ENCODE measurements at places on chromosomes 16 and 17.
A peak's percentile ranks its signal among the peaks of the same experiment; 100 is the strongest.

- no peak for DNase-seq
These were observed 186.2 kb downstream of the HS3ST3B1 start for GRCh38 chr17:14487068-14487467.

DNA sequence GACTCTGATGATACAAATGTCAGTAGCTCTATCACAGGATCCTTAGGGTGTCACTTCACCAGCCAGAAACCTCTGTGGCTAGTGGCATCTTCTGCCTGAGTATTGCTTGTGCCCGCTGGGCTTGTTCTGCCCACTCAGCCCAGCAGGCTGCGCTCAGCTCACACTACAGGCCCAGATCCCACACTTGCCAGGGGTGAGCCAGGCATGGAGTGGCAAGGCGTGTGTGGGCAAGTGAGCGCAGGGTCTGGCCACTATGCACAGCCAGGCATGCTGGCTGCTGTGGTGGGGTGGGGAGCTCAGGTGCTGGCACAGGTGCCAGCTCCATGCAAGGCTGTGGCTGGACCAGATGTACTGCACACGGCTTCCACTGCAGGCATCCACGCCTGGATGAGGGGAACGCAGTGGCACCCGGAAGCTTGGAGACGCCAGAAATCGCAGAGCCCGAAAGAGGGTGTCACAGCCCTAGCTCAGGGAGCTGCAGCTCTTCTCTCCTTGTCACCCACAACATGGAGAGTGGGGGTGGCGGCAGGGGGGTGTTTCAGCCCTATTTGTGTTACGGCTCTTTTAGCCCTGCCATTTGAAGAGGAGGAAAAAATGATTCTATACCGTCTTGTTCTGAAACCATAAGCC lies 10.2 kb downstream of the CFAP97D1 start:
- no peak for DNase-seq

- no peak for DNase-seq
These were observed 22.2 kb downstream of the CLEC19A start for GRCh38 chr16:19307587-19308241.

GRCh38 chr17:76039121-76039520 lies 12.0 kb upstream of the EVPL start:
- DNase-seq, result no peak

DNA sequence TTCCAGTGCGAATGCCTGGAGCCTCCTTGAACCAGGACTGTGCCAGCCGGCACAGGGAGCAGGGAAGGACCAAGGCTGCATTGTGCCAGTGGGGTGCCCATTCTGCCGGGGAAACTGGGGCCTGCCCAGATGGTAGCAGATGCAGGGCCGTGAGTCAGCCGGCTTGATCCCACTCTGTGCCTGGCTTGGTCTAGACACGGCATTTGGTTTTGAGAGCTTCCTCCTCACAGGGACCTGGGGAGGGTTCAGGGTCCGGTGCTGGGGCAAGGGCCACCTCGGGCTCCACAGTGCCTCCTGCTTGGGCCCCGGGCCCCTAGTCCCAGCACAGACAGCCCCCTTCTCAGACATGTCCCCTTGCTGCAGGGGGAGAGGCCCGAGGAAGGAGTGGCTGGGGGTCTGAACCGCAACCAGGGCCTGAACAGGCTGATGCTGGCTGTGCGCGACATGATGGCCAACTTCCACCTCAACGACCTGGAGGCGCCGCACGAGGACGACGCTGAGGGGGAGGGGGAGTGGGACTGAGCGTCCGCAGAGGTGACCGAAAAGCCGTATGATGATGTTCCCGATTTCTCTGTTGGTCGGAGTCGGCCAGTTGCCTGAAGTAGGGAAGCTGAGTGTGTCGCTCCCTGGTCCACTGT lies 7.8 kb upstream of the MC1R start:
- DNase-seq, result no peak

- no peak for DNase-seq
These were observed 14.4 kb upstream of the LGALS3BP start for GRCh38 chr17:78993981-78994671.

GRCh38 chr17:57604771-57605674 lies 140.1 kb downstream of the CCDC182 start:
- no peak for DNase-seq

DNA sequence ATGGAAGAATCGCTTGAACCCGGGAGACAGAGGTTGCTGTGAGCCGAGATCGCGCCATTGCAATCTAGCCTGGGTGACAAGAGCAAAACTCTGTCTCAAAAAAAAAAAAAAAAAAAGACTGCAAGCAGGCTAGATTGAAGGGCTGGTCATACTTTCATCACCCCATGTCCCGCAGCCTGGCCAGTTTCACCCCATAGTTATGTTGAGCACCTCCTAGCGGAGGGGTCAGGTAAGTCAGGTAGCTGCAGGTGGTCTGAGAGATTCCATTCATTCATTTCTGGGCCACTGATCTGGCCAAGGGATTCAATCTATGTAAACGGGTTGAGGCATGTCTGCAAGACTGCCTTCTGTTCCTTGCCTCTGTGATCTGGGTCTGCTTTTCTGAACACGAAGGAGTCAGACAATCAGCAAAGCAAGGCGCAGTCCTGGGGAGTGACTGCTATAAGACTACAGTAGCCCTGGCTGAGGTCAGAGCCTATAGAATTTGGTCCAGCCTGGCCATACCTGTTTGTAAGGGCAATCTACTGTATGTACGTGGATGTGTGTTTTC lies 23.6 kb upstream of the BPTF start:
- no peak for DNase-seq

DNA sequence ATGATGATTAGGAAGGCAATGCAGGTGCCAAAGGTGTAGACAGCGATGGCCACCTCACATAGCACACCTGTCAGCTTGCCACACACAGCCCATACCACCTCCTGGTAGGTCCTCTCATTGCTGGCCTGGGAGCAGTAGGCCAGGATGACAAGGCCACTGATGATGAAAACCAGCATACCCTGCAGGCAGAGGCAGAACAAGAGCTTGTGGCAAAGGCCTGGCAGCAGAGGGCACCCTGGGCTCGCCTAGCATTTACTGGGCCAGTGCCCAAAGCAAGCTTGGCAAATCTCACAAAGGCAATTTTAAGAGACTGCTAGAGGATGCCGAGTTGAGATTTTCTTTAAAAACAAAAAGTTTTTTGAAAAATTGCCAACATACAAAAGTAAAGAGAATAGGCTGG lies 5.9 kb downstream of the SLC38A7 start:
- DNase-seq, result no peak

DNA sequence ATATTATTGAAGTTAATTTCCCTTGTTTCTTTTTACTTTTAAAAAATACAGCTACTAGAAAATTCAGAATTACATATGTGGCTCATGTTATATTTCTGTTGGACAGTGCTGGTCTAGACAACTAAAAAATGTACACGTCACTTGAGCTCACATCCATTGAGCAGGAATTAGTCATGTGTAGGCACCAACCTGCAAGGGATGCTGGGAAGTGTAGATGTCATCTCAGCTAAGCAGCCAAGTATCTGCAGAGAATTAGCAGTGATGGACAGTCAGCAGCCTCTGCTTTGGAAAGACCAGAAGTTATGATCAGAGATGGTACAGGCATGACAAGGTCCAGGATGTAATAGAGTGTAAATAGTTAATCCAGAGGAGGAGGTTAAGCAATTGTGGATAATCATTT lies 87.1 kb upstream of the HS3ST2 start:
- DNase-seq, result no peak

DNA sequence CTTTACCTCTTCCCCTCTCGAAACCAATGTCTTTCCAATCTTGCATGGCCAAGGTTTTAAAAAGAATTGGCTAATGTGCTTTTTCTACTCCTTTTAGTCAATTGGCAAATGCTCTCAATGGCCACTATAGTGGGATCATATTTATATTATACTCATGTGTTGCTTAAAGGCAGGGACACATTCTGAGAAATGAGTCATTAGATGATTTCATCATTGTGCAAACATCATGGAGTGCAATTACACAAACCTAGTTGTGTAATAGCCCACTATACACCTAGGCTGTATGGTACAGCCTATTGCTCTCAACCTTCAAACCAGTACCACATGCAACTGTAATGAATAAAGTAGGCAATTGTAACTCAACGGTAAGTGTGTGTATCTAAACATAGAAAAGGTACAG lies 180.9 kb downstream of the HS3ST3A1 start:
- no peak for DNase-seq

- DNase-seq, result no peak
These were observed 609 bp upstream of the ZNF750 start for GRCh38 chr17:82840431-82840831.

DNA sequence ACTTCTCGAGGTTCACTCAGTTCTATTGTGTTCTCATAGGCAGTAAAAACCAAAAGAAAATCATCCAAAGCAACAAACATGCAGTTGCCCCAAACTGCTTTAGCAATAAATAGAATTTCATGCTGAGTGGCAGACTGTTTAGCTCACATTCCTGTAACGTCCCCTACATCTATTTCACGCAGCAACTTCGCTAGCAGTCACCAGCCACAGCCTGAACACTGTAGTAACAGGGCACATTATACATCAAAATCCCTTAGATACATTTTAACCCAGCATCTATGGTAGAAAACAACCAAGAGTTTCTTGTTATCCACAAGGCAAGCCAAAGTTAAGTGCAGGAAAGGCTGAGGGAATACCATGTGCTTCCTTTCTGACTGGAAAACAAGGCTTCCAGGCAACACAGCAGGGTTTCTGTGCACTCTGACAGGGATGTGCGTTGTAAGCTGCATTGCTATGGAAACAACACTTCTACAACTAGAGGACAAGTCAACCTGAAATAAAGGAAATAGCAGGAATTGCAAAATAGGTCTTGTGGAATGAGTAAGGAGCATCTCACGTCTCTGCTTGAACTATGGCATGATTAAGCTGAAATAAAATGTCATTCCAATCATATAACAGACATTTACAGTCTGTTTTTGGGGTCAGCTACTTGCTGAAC lies 55.4 kb downstream of the CFDP1 start:
- DNase-seq, result peak; percentile 98

- DNase-seq, result no peak
These were observed 27.2 kb upstream of the SKAP1 start for GRCh38 chr17:48457080-48457836.

GRCh38 chr17:35584061-35584460 lies 3.1 kb upstream of the AP2B1 start:
- DNase-seq, result no peak

- no peak for DNase-seq
These were observed 80.1 kb downstream of the DNAH17 start for GRCh38 chr17:78497115-78497540.

DNA sequence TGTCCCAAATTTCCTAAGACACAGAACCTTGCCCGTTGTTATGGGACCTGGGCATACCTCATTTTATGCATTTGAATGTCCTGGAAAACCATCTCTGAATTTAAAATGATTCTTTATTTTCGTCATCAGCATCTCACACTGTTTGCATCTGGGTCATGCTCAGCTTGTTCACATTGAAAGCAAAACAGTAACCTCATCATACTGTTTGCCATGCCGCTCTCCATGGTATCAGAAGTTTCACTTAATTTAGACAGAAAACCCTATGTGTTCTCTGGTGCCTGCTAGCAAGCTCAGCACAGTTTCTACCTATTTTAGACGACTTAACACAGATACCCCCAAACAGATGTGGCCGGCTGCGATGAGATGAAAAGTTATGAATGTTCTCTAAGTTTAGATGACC lies 292.1 kb downstream of the SNX29 start:
- no peak for DNase-seq

DNA sequence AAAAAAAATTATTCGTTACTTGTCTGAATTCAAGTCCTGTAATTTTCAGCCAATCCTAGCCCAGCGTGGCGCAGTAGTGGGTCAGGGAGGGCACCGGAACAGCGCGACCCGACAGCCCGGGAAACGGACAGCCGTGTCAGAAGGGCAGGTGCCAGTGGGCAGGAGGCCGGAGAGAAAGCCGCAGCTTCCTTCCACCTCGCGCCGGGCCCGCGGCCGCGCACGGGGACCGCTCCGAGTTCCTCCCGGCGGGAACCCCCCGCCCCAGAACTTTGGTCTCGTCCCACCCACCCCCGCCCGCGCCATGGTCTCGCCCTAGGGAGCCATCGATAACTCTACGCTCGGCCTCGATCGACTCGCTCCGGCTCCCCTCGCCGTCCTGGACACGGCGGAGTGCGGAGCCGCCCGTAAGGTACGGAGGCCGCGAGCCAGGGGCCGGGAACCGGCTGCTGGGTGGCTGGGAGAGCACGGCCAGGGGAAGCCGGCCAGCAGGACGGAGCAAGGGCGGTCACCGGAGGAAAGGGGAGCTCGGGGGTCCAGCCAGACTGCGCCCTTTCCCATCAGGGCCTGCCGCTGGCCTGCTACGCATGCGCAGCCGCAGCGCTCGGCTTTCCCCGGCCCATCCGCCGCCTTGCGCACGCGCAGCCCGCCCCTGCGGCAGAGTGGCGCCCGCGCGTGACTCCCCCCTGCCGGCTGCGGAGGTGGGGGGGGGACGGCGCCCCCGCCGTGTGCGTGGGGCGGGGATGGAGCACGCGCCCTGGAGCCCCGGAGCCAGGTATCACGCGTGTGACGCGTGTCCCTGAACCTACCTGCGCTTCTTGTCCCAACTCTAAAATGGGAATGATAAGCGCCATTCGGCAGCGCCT lies at the start of gene MLST8:
MLST8 (plus strand) TSS at position 351 of the 863 bp plus-strand sequence. CDS start 632 bp downstream, outside the sequence.
- DNase-seq, result no peak

GRCh38 chr16:48597563-48598387 lies 12.2 kb downstream of the N4BP1 start:
- no peak for DNase-seq

DNA sequence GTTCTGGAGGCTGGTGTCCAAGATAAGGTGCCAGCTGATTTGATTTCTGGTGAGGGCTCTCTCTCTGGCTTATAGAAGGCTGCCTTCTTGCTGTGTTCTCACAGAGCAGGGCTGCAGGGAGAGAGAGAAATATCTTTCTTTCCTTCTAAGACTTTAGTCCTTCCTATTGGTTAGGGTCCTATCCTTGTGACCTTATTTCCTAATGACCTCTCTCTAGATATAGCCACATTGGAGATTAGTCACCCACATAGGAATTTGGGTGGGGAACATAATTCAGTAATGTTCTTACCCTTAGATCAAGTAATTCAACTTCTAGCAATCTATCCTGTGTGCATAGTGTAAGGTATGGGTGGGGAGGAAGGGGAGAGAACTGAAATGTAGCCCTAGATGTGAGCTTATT lies 18.0 kb upstream of the ABCA5 start:
- no peak for DNase-seq

GRCh38 chr17:1108765-1109605 lies 70.8 kb downstream of the ABR start:
- DNase-seq, result no peak

- DNase-seq, result no peak
These were observed 245.8 kb upstream of the CDH5 start for GRCh38 chr16:66120656-66121055.

DNA sequence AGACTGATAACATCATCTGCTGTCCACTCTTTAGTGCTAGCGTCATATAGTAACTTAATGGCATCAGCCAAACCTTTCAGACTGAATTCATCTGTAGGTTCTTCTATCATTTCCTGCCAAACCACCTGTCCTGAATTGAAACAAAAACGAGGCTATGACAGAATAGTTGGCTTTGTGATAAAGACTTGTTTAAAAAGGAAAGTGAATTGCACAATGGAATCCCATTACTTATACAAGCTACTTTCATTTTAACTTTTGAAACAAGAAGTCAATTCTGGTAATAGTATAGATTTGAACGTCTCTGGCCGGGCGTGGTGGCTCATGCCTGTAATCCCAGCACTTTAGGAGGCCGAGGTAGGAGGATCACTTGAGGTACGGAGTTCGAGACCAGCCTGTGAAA lies 18.2 kb downstream of the LASP1NB start:
- no peak for DNase-seq

All from epithelial cell of proximal tubule (primary cell).